ENCODE measurements at places on chromosomes 3 and 15.

DNA sequence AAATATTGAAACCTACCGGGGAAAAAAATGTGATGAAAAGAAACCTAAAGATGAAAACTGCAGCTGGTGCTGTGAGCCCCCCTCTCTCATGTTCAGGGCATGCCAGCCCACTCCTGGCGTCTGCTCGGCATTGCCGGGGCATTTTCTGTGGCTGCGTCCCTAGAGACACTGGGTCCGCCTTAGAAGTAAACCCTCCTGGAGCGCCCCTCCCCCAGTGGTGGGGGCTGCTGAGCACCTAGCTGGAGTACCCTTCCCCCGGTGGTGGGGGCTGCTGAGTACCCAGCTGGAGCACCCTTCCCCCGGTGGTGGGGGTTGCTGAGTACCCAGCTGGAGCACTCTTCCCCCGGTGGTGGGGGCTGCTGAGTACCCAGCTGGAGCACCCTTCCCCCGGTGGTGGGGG lies 24.5 kb upstream of the GABRA5 start:
- DNase-seq: no peak

DNA sequence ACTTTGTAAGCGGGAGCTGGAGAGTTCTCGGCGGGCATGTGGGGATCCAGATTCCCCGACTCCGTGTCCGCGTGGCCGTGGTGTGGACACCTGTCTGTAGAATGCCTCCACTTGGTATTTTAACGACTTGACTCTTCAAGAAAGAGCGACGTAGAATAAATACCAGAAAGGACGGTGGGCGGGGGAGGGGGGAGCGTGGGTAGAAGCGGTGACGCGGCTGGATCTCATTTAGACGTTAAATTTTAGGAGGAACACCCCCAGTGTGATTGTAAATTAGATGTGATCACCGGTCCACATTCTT lies 620 bp upstream of the PYGO1 start:
- DNase-seq: no peak

GRCh38 chr3:106842151-106842550 lies 535.1 kb upstream of the CCDC54 start:
- no peak for DNase-seq

DNA sequence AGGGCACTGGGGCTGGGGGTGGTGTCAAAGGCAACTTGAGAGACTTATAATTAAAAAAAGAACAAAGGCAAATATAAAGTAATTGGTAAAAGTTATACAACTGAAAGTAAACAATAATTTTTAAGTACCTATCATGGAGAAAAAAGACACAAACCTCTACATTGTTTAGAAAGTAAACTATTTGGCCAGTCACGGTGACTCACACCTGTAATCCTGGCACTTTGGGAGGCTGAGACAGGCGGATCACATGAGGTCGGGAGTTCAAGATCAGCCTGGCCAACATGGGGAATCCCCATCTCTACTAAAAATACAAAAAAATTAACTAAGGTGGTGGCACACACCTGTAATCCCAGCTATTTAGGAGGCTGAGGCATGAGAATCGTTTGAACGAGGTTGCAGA lies 25.8 kb downstream of the RPSA start:
- DNase-seq: no peak

DNA sequence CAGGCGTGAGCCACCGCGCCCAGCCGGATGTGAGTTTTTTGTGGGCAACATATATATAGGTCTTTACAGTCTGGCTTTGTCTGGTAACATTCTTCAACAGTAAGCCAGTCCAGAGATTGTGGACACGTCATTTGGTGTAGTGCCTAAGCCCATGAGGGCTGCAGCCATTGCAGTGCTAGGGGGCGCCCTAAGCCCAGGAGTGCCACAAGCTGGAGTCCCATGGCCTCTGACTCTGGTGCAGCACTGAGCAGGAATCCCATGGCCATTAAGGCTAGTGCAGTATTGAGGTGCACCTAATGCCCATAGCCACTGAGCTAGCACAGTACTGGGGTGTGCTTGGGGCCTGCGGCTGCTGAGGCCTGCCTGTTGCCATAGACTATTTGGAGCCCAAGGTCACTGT lies 136.4 kb upstream of the NDN start:
- DNase-seq: no peak

- no peak for DNase-seq
These were observed 8.6 kb downstream of the TMEM41A start for GRCh38 chr3:185490241-185490640.

- DNase-seq: no peak
These were observed 783.0 kb upstream of the ARPP21 start for GRCh38 chr3:34856081-34856947.

DNA sequence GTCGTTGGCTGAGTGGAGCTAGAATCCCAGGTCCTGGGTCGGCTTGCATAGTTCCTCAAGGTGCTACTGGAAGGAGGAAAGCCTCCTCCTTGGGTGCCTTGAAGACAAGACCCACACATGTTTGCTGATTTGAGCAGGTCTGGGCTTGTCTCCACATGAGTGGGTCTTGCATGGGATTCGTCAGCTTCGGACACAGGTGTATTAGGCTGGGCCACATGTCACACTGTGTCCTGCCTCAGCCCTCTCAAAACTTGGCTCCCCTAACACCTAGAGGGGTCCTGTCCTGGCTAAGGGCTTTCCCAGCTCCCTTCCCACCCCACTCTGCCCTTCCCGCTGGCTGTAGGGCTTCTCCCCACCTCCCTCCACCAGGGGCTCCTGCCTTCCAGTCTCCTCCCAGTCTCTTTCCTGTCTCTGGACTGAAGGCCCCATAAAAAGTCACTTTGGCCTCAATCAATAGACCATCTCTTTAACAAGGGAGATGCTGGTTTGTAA lies 73.0 kb upstream of the ADPGK start:
- no peak for DNase-seq

GRCh38 chr3:40992023-40992422 lies 207.3 kb upstream of the CTNNB1 start:
- DNase-seq: no peak

- no peak for DNase-seq
These were observed 326.7 kb downstream of the LSAMP start for GRCh38 chr3:116118475-116119169.

DNA sequence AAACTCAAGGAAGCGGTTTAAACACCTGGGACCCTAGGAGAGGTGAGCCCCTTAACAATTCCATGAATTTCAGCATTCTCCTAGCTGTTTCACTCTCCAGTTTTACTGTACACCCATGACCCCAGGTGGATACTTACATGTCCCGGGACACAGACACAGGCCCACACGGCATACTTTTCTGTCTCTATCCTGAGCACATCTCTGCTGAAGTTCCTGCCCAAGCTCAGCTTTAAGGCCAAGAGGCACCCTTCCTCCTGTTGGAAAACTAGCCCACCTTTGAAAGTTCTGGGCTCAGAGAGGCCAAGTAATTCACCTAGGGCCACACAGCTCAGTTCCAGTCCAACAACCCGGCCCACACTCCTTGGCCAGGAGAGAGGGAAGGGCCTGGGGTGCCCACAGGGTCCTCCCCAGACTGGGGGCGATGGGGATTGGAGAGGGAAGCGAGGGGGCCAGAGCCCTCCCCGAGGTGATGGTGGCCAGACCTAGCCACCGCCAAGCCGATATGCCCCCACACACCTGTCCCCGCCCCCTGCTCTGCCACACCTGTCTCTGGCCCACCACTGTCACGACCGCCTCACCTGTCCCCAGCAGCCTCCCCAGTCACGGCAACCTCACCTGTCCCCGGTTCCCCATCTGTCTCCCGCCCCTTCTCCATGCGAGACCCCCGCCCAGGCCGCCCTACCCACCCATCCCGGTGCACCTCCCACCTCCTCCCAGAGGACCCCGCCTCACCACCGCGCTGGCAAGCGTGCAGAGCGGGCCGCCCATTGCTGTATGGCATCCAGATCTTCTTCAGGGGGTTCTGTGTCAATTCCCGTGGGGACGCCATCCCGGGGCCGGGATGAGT lies 431 bp downstream of the PFKFB4 start:
- DNase-seq: no peak

GRCh38 chr3:64853456-64853855 lies 165.7 kb upstream of the ADAMTS9 start:
- peak; percentile 3 for DNase-seq

DNA sequence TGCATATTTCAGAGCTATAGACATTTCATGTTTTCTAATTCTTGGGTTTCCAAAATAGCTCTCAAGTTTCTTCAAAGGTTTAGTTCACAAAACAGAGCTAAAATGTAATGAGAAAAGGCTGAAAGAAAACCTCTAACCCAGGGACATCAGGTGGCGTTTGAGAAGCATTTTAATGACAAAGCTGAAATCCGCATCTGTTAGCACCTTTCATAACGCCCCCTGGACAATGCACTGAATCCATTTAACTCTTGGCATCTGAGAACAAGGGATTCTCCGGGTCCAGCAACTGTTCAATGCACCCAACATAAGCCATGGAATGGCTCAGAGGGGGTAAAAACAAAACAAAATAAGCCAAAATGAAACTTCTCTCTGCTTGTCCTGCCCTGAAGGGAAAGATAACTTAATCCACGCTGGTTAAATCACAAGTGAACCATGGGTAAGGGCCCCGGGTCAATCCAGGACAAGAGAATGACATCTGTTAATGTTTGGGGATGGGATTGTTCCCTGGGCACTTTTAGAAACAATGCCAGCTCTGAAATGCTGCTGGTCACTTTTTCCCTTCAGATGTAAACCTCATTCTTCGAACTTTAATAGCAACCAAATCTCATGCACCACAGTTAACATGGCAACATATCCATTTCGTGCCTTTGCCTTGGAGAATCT lies 466.2 kb upstream of the ADAMTS9 start:
- no peak for DNase-seq

DNA sequence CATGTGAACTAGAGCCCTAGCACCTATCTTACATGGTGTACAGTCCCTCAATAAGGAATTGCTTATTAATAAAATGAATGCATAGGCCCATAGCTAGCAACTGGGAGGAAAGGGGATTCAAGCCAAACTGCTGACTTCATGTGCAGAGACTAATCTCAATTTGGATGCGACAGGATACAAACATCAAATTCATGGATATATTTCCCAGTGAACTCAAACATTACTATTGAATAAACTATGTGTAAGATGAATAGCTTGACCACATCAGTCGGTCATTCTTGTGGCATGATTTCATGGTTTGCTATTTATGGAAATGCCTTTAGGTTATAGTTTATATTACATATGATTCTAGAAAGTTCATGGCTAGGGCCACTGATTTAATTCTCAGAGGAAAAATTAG lies 268.6 kb upstream of the SLITRK3 start:
- DNase-seq: peak; percentile 77

All from fibroblast of mammary gland (primary cell).